ENCODE measurements at places on chromosomes 7 and 10. TPM values are rescaled to one million over a fixed set of nuclear protein-coding genes. Genes with fewer than 3 reads are reported as not detected.

GRCh38 chr7:143407287-143408251, 1.1 kb downstream of the EPHA1 start:
- peaks cover 8% of the 10 kb centered on the region for H3K4me1 ChIP-seq
- peaks cover 13% of the 10 kb centered on the region for H3K27me3 ChIP-seq
- no peaks in the 10 kb centered on the region for H3K36me3 ChIP-seq
- DNase-seq: no peak
- H3K27ac ChIP-seq: no peak overlapping the region

CHN2 gene
- 19.0 TPM for total RNA-seq

- no peaks in the 10 kb centered on the region for H3K27me3 ChIP-seq
- no peak overlapping the region for H3K27ac ChIP-seq
- H3K4me1 ChIP-seq: peaks cover 4% of the 10 kb centered on the region
- H3K36me3 ChIP-seq: no peaks in the 10 kb centered on the region
- peak; percentile 95 for DNase-seq
- no peak overlapping the region for H3K4me3 ChIP-seq
Observed at GRCh38 chr7:98418636-98419315, 17.9 kb upstream of the BAIAP2L1 start.

DNA sequence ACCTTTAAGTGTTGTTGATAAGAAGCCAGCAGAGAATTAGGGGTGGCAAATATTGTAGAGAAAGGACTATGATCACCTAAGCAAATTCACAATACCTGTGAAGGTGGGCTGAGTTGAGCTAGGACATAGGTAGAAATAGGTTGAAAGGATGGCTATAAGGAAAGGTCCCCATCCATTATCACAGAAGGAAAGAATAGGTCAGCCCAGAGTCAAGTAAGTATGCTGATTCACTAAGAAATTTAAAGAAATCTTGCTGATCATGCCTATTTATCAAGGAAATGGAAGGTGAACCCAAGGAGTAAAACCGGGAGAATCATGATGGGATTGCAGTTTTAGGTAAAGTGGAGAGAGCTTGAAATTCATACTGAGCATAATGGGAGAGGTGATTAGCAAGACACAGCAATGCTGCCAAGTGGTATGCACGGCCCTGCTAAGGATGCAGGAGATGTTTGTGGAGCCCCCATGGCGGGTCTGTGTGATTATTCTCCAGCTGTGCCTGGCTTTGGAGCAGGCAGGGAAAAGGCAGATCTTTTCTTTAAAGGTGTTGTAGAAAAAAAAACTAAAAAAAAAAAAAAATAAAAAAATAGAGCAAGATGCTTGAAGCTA, 399.4 kb downstream of the PLXDC2 start:
- H3K27ac ChIP-seq: no peak overlapping the region
- H3K36me3 ChIP-seq: no peaks in the 10 kb centered on the region
- DNase-seq: no peak
- peaks cover 26% of the 10 kb centered on the region for H3K4me1 ChIP-seq
- no peak overlapping the region for H3K4me3 ChIP-seq

DNA sequence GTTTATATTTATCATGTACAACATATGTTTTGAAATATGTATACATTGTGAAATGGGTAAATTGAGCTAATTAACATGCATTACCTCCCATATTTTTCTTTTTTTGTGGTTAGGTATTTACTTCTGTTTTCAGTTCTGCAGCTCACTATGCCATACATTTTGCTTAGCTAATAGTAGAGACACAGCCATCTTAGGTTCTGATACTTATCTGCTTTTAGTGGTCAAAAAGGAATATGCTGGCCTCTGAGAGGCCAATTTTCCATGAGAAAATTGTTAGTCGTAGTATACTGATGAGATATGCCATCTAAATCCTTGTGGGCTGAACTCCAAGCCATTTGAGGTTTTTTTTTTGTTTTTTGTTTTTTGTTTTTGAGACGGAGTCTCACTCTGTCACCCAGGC, 31.0 kb downstream of the SGPL1 start:
- peak; percentile 34 for DNase-seq
- no peaks in the 10 kb centered on the region for H3K27me3 ChIP-seq
- no peak overlapping the region for H3K4me3 ChIP-seq
- H3K36me3 ChIP-seq: peaks cover 6% of the 10 kb centered on the region
- peaks cover 69% of the 10 kb centered on the region for H3K4me1 ChIP-seq

GRCh38 chr10:21517134-21518031, 8.1 kb downstream of the SKIDA1 start:
- peaks cover 42% of the 10 kb centered on the region for H3K4me1 ChIP-seq
- peak overlapping the region; percentile 96 for H3K27ac ChIP-seq
- peak overlapping the region; percentile 78 for H3K4me3 ChIP-seq
- peak; percentile 72 for DNase-seq
- H3K36me3 ChIP-seq: no peaks in the 10 kb centered on the region

DNA sequence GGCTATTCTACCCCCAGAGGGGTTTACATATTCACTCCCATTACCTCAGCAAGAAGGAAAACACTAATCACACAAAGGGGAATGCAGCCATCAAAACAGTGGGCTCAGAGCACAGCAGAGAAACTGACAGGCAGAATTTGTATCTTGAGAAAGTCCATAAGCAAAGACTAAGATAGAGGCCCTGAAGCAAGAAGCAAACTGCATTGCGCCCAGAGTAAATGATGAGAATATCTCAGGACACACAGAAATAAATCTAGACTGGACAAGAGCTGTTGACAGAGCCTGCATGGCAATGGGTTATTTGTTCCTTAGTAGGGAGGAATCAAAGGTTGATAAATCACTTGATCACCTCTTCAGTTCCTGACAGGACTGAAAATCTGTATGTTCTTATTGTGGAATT, 440.7 kb upstream of the CELF2 start:
- H3K4me1 ChIP-seq: no peaks in the 10 kb centered on the region
- no peaks in the 10 kb centered on the region for H3K36me3 ChIP-seq
- no peak overlapping the region for H3K4me3 ChIP-seq
- H3K27ac ChIP-seq: no peak overlapping the region

All from cardiac muscle cell (in vitro differentiated cells and primary cell).